ENCODE measurements at places on chromosomes 13 and 19.

DNA sequence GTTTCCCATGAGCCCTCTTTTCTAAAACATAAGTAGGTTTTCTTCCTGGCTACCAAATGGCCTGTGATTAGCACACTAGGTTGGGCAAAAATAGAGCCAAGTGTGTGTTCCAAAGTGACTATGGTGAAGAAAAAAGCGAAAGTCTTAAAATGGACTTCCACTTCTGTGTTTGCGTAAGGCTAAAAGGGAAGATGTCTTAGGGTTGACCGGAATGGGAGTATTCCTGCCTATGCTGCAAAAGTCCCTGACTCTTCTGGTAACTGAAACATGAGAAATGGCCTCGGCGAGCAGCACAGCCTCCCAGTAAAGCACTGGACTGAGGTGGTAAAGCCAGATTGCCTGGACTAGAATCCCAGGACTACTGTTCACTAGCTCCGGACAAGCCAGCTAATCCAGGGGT lies 2.4 kb upstream of the FPR1 start:
- DNase-seq, result no peak

- DNase-seq, result no peak
Observed at GRCh38 chr19:39795001-39795400, 16.3 kb downstream of the LEUTX start.

DNA sequence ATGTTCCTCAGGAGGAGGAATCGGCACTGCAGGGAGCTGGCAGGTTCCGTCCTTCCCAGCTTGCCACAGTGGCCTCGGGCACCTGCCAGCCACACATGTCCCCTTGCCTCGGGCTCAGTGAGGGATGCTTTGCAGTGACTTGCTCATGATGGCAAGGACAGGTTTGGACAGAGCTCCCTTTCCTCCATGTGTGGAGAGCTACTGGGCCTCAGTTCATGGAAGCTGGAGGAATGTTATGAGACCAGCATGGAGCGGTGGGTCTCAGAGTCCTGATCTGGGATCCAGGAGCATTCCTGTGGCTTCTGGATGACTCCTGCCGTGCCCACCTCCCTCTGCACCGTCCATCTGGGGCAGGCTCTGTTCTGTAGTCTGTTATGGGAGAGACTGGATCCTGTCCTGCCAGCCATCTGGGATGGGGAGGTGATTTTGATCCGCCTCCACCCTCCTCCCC lies 59.2 kb downstream of the SIPA1L3 start:
- DNase-seq, result no peak

GRCh38 chr13:99677116-99677951 lies 176.1 kb downstream of the TM9SF2 start:
- DNase-seq, result no peak

GRCh38 chr13:108734676-108735075 lies 105.3 kb downstream of the MYO16 start:
- no peak for DNase-seq

DNA sequence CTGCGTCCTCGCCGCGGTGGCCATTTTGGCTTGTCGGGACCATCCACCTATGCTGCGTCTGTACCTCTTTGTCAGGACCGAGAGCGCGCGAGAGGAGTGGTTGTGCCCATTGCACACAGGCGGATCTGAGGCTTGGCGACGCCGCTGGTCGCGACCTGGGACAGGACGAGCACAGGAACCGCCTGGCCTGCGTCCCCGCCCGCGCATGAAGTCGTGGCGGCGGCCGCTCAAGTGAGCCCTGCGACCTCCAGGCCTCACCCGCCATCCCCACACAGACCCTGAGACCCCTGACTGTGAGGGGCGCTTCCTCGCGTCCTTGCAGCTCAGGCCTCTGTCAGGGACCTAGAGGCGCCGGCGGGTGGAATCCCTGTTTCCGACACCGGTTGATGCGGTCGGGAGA lies 16.8 kb downstream of the ZNF586 start:
- no peak for DNase-seq

GRCh38 chr13:48852911-48853727 lies 122.6 kb upstream of the FNDC3A start:
- no peak for DNase-seq

DNA sequence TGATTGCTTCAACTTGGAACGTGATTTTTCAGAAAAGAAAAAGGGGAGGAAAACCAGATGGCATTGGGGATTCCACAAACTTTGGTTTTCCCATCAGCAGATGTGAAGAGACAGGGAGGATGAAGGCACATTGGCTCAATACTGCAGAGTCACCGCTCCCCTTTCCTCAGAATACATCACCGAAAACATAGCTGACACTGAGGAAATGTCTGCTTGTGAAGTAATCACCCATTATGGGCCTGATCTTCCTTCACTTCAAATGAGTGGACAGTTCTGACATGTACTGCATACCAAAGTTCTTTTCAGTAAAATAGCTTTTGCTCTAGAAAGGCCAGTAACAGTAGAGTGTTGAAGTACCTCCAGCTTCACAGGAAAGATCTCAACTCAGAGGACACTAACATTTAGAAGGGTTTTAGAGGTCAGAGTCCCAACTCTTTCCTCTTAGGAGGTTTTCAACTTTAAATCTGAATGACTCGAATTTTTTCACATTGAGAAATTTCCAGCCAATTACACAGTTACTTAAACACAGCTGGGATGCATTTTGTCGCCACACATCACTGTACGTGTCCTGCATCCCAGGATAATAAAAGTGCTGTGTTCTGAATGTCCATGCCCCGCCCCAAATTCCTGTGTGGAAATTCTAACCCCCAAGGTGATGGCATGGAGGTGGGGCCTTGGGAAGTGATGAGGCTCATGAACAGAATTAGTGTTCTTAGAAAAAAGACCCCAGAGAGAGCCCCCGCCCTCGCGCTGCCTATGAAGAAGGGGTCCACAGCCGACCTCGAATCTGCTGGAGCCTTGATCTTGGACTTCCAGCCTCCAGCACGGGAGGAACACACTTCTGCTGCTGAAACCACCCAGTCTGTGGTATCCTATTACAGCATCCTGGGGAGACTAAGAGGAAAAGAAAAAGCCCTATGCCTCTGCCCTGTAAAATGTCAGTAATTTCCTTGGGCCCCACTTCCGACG lies 77.7 kb downstream of the COL4A1 start:
- no peak for DNase-seq

GRCh38 chr19:47056411-47056810 lies 8.0 kb upstream of the TMEM160 start:
- DNase-seq, result no peak

DNA sequence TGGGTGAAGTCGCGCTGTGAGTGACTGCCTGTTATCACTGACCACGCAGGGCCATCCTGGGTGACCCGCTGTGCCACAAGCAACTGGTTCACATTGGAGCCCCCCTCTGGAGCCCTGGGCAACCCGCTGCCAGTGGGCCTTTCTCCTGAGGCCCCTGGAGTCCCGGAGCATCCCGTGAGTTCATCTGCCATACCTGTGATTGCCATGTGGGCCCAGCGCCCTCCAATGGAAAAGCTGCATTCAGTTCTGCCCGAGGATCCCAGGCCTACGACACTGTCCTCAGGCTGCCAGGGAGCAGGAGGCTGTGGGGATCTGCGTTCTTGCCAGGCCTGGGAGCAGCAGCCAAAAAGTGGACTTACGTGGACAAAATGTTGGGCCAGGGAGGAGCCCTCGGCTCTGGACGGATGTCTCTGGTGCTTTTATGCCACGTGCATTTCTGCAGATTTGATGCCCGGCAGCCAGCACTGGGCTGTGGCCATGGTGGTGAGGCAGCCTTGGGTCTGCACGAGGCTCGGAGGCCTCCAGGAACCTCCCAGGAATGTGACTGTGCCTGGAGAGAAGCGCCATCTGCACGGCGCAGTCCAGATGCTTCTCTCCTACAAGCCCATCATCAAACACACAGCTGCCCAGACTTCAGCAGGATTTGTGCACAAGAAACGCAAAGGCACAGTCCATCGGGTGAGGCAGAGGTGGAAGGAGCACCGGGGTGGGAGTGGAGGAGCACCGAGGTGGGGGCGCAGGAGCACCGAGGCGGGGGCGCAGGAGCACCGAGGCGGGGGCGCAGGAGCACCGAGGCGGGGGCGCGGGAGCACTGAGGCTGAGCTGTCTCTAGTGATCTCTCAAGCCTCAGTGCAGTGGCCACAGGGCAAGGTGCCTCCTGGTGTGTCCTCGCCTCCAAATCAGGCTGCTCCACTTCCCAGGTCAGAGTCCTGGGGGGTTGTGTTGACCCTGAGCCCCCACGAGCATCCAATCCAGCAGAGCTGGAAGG lies 44.0 kb downstream of the C13orf46 start:
- DNase-seq, result no peak

GRCh38 chr13:32165796-32166195 lies 134.2 kb downstream of the FRY start:
- DNase-seq, result no peak

- DNase-seq, result no peak
Observed at GRCh38 chr13:77535448-77535847, at the start of gene SCEL. TSS of gene SCEL (plus strand) at chr13:77535706. CDS start at chr13:77555876, 20,170 bp downstream.

DNA sequence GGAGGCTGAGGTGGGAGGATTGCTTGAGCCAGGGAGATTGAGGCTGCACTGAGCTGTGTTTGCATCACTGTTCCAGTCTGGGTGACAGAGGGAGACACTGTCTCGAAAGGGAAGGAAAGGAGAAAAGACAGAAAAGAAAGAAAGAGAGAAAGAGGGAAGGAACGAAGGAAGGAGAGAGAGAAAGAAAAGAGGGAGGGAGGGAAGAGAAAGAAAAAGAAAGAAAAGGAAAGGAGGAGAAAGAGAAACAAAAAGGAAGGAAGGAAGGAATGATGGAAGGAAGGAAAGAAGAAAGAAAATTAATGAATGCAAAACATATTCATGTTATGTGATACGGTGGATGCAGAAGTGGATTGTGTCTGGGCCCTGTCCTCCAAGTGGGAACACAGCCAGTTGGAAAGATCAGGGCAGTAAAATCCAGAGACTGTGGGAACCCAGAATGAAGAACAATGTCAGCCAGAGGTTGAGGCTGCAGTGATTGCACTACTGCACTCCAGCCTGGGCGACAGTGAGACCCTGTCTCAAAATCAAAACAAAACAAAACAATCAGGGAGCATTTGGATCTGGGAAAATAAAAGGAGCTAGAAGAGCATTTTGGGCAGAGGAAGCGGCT lies 6.2 kb downstream of the PHLDB3 start:
- DNase-seq, result no peak

GRCh38 chr13:23512762-23513395 lies 57.3 kb upstream of the TNFRSF19 start:
- DNase-seq, result no peak

- DNase-seq, result no peak
Observed at GRCh38 chr19:30857966-30858490, 485.8 kb downstream of the ZNF536 start.

GRCh38 chr13:111115965-111116521 lies 933 bp downstream of the ARHGEF7 start:
- DNase-seq, result no peak

GRCh38 chr13:108278466-108278865 lies 8.9 kb downstream of the TNFSF13B start:
- no peak for DNase-seq

DNA sequence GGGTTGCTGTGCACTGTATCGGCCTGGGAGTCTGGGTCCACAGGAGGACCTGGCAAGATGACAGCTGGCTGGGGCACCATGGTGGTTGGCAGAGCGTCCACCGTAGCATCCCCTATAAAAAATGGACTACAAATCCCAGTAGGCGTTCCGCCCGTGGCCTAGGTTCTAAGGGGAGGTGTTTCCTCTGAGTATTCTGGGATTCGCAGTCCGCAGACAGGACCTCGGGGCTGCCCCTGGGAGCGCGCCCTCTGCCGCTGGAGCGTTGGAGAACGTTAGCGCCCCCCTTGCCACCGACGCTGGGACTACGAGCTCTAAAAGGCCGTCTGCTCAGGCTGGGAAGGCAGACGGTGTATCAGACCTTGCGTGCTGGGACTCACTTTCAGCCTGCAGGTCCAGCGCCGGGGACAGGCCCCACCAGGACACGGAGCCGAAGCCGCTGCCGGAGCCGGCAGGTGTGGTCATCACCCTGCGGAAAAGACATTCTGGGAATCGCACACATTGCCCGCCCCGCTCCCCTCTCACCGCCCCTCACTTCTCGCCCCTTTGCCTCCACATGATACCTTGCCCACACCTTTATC lies 372 bp downstream of the DNAAF3 start:
- DNase-seq, result no peak

DNA sequence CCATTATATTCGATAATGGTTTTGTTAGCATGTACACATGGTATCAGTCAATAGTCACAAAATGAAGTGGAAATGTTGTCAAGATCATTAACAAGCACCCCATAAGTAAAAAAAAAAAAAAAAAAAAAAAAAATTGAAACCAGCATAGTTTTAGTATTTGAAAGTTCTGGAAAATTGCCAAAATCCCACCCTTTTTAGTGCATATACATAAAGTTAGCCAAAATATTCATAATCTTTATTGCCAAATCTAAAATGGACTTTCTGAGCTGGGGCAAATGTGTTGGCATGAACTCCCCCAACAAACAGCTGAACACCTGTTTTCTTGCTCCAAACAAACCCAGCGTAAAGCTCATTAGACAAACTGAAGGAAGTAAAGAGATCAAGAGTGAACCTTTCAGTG lies 73.9 kb downstream of the MZT1 start:
- no peak for DNase-seq

GRCh38 chr19:29139227-29139626 lies 73.7 kb downstream of the UQCRFS1 start:
- no peak for DNase-seq

DNA sequence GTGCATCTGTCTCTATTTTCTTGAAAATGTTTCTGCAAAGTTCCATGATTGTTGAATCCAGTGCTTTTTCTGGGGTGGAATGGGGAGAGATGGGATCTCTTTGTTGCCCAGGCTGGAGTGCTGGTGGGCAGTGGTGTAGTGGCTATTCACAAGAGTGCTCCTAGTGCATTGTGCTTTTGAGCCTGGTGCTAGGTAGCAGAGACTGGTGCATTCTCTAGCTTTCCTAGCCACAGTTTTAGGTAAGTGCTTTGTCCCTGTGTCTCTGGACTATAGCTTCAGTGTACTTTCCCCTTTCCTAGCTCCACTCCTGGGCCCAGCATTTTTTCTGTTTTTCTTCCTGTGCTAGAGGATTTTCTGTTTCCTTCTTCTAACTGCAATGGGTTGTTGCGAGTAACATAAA lies 825.6 kb downstream of the SLITRK6 start:
- DNase-seq, result no peak

GRCh38 chr13:74444161-74444571 lies 310.0 kb upstream of the KLF12 start:
- DNase-seq, result no peak

DNA sequence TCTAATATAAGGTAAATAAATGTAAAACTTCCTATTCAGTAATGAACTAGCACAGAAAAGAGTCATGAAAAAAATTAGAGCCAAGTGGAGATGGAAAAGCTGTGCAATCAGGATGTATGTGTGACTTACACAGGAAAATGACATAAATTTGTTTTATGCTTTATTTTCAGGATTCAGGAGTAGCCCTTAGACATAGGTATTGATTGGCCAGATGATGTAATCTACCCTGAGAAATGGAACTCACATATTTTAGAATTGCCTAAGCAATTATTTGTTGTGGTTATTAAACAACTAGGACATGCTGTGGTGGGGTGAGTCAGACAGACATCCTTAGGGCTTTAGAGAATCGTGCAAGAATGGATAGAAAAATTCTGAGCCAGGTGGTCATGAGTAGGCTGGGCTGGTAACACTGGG lies 110.6 kb downstream of the PCDH9 start:
- DNase-seq, result no peak

DNA sequence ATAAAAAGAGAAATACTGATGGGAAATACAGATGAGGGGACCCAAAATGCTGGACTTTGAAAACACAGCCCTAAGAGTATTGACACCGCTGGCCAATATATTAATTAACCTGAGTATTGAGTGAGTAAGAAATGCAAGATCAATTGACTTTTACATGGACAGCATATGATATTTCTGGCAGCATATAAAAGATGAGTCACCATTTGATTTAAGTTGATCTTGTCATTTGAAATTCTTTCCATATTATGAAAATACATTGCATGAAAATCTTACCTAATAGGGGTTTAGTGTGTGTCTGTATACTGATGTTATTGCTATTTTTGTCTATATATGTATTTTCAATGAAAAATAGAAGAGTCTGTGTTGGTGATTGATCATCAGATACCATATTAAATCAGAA lies 619.6 kb downstream of the KCTD12 start:
- DNase-seq, result no peak

Data from stimulated activated CD4-positive, alpha-beta T cell treated with anti-CD3 and anti-CD28 coated beads, Interleukin-15, amount 100 ng/mL, for 1 hour (primary cell).